ENCODE measurements at places on chromosomes 7 and 10.
A peak's percentile ranks its signal among the peaks of the same experiment; 100 is the strongest.

GRCh38 chr7:106288263-106288662 lies 3.5 kb upstream of the NAMPT start:
- DNase-seq = no peak

- DNase-seq = no peak
These were observed 78.7 kb upstream of the ARID5B start for GRCh38 chr10:61822781-61823230.

GRCh38 chr7:121546632-121547543 lies 150.8 kb upstream of the FAM3C start:
- DNase-seq = no peak

- no peak for DNase-seq
These were observed 52.6 kb downstream of the CAV1 start for GRCh38 chr7:116577320-116577871.

- DNase-seq = no peak
These were observed 544 bp downstream of the TSPAN33 start for GRCh38 chr7:129144834-129145668.

DNA sequence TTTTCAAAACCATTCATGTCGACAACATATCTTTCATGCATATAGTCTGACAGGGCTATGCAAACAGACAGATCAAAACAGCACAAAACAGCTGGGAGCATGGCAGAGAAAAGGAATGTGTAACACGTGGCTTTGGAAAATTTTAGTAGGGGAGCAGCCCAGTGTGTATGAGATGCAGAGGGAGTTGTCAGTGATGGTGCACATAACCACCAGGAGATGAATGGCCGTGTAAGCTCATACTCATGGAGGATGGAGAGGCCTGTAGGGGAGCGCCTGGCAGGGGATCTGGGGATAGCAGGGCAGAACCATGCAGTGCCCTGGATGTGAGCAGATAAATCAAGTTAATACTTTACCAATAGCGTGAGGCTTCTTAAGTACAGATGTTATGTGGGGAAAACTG lies 45.7 kb downstream of the RHOBTB1 start:
- DNase-seq = no peak

DNA sequence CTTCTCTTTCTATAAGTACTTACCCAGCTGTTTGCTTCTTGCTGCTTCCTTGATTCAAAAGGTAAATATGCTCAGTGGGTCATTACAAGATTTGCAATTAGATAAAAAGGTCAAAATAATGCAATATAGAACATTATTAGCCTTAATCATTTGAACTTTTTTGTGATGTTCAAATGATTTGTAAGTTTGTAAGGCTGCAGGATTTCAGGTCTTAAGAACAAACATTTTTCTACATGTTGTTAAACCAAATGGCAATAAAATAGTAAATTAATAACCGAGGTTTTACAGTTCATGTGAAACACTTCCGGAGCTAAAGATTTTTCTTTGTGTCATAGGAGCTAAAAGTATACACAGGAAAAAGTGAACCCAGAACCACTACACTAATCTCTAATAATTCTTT lies 16.2 kb upstream of the SCIN start:
- DNase-seq = no peak

- peak; percentile 16 for DNase-seq
These were observed 68.9 kb upstream of the NMT2 start for GRCh38 chr10:15237351-15237750.

- DNase-seq = no peak
These were observed 21.1 kb upstream of the VDAC2 start for GRCh38 chr10:75189266-75190096.

DNA sequence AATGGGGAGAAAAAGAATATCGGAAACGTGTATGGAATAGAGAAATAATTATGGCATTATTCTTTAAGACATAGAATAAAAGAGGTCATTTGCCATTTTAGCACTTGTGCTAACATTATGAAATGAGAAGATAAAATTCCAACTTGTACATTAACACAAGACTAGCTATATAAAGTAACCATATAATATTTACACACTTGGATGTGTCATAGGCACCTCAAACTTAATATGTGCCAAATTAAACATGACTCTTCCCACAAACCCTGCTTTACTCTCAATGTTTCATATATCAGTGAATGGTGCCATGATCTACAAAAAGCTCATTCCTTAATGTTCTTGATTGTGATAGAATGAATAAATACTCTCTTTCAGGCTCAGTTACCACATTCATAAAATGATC lies 4.1 kb upstream of the MINDY3 start:
- DNase-seq = no peak

DNA sequence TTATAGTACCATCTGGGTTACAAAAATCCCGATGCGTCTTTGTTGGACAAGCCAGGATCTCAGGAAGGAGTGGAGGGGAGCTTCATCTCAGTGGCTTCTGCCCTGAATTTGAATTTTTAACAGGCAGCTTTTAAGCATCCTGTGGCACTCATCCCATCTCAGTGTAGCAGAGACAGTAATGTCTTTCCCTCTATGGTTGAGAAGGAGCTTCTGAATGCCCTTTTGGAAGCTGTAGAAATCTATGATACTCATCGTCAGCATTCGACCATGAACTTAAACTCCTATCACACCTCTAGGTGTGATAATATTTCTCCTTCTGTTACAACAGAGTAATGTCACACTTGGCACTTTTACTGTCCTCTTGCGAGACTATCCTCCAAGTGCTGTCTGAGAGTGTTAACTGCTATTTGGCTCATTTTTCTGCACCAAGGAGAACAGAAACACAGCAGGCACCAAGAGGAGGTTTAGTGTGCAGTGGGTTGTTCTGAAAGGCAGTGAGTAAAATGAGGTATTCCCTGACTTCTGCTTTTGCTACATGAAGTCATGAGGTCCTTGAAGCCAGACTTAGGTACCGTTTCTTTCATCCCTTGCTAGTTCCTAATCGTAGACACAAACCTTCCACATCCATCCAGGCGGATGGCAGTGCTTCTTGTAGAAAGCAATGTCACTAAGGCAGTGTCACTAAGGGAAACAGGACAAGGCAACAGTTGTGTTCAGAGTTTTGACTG lies 177.4 kb downstream of the CELF2 start:
- no peak for DNase-seq

DNA sequence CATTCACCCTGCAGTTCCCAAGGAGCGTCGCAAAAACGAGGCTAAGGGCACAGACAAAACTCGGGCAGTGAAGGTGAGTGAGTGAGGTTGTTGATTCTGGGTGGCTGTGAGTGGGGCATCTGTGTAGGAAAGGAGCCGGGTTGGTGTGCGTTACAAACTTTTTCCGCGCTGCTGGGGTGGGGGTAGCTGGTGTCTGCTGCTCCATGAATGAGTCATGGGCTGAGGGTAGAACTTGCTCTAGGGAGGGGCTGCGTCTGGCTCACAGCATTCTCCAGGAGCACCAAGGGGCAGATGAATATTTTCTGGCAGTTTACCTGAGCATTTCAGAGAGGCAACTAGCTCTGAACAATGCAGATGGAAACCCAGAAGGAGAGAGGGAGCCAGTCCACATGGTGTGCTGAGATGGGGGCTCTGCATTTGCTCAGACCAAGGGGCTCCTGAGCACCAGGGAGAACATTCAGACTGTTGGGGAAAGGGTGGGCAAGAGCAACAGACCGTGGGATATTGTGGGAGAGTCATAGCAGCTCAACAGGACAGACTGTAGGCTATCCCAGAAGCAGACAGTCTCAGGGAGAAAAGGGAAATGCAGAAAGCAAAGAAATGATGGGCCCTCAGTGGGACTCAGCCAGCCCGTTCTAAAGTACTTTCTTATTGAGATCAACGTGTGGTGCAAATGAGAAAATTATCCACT lies 18.8 kb downstream of the NOBOX start:
- no peak for DNase-seq

DNA sequence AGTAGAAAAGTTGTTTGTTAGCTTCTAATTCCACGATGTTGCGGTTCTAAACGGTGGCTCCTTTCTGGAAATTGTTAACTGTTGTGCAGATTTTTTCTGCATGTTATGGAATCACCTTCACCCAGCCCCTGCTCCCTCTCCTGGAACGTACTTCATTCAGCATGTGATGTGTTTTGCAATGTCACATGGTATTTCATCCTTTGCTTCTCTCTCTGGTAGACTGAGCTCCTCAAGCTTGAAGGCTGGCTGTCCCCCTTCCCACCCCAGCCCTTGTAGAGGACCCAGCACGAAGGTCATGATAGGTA lies 4.4 kb downstream of the PPP2R2D start:
- no peak for DNase-seq

DNA sequence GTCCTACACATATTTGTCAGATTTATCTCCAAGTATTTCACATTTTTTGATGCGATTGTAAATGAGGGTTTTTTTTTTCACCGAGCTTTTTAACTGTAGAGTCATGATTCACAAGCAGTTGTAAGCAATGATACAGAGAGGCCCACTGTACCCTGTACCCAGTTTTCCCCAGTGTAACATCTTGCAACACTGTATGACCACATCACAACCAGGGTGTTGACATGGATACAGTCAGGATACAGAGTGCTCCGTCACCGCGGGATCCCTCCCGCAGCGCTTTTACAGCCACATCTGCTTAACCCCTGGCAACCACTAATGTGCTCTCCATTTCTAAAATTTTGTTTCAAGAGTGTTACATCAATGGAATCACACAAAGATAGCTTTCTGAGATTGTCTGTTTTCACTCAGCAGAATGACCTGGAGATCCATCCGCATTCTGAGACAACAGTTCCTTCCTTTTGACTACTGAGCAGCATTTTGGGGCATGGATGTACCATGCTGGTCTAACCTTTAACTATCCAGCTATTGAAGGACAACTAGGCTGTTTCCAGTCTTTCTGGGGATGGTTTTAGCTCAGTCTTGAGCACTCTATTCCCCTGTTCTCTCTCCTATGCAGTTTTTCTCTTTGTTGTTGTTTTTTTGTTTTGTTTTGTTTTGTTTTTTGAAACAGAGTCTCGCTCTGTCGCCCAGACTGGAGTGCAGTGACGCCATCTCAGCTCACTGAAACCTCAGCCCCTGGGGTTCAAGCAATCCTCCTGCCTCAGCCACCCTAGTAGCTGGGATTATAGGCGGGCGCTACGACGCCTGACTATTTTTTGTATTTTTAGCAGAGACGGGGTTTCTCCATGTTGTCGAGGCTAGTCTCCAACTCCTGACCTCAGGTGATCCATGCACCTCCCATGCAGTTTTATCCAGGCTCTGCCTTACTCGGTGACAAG lies 25.9 kb downstream of the GPRIN2 start:
- DNase-seq = peak; percentile 39

DNA sequence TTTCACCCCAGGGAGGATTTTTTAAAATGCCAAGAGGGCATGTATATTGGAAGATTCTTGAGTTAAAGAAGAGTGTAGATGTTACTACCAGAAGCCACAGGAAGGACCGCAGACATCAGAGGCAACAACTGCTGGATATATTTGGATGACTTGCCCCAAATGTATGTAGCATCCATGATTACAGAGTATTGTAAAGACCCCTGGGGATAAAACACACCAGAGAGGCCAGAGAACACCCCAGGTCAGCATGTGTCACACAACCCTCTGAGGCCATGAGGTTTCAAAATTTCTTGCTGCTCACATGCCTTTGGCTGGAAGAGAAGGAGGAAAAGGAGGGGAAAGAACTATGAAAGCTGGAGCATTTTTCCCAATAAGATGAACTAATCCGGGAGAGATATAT lies 108.0 kb upstream of the LSM8 start:
- no peak for DNase-seq

DNA sequence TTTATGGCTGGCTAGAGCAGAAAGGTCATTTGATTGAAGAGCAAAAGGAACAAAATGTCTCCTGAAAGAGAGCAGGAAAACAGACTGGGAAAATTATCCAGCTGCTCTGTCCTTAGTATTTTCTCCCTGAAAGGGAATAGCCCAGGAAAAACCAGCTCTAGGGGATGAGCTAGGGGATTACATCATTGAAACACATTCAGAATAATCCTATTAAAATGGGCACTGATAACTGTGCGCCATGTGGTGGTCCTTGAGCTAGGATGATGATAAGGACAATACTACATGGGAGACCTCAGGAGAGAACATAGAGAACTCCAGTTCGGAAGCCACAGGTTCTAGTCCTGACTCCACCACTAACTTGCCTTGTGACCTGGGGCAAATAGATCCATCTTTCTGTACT lies 873.8 kb downstream of the TYW1 start:
- DNase-seq = no peak

DNA sequence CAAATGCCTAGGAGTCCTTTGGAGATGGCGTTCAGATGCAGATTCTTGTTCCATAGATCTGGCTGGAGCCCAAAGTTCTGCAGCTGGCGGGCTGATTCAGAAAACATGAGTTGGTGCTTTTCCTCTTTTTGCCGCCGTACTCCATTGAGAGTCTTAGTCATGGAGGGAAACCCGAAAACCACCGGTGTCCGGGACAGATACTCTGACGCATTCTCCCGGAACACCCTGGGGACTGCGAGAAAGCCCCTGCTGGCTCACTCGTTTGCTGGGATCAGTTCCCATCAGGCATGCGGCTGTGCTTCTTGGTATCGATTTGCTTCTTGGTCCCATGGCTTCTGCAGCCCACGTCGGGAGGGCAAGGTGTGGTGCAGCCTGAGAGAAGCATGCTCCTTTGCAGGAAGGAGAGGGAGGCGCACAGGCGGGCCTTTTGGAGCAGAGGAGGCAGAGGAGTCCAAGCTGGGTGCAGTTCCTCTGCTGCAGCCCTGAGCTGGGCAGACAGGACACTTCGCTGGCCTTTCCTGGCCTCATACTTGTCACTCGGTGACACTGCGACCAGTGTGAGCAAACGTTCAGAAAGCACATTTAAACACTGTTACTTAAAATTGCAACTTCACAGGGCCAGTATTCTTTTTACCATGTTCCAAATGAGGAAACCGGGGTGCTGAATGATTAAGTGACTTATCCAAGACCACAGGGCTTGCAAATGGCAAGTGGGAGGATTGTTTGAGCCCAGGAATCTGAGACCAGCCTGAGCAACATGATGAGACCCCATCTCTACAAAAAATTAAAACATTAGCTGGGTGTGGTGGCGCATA lies 30.6 kb upstream of the PFKFB3 start:
- no peak for DNase-seq

GRCh38 chr7:134885967-134886352 lies 100.3 kb upstream of the AGBL3 start:
- no peak for DNase-seq

- no peak for DNase-seq
These were observed 19.8 kb upstream of the NXPH1 start for GRCh38 chr7:8413600-8413999.

DNA sequence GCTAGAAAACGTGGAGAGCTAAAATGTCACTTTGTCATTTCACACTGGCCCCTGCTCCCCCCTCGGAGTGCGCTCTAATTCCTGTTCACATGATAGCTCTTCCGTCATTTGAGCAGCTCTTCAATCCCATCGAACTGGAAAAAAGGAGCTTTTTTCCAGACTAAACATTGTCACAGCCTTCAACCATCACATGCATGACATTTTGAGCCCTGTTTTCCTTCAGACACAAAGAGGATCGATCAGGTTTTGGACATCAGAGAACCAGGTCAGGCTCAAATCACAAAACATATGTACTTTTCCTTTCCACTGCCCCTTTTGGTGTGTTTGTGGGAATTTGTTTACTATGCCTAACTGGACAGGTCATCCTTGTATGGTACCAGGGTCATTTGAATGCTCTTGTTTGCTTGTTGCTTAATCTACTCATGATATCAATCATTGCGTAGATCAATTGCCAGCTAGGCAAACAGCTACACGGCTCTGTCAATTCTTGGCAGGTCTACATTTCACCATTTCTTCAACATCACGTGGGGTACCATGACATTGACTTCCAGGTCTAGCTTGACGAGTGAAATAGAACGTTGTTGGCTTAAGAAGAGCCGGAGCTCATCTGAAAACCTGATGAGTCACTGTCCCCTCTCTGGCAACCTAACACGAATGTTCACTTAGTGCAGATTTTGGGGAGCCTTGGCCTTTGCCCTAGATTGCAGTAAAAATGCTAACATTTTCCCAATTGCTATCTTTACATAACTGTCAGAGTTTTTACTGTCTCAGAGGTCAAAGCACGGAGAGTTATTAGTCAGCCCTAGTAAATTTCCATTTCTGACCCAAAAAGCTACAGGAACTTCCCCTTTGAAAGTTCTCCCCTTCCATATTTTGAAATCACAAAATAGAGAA lies 87.3 kb downstream of the LYZL2 start:
- no peak for DNase-seq

Data from RKO (cell line).